ENCODE measurements at places on chromosomes 2 and 18.

- H3K27ac ChIP-seq = no peak overlapping the region
- no peaks in the 10 kb centered on the region for H3K36me3 ChIP-seq
- H3K27me3 ChIP-seq = peaks cover 4% of the 10 kb centered on the region
- H3K4me3 ChIP-seq = no peak overlapping the region
- H3K4me1 ChIP-seq = no peaks in the 10 kb centered on the region
Measured at GRCh38 chr2:179592167-179592936, 269.1 kb downstream of the ZNF385B start.

DNA sequence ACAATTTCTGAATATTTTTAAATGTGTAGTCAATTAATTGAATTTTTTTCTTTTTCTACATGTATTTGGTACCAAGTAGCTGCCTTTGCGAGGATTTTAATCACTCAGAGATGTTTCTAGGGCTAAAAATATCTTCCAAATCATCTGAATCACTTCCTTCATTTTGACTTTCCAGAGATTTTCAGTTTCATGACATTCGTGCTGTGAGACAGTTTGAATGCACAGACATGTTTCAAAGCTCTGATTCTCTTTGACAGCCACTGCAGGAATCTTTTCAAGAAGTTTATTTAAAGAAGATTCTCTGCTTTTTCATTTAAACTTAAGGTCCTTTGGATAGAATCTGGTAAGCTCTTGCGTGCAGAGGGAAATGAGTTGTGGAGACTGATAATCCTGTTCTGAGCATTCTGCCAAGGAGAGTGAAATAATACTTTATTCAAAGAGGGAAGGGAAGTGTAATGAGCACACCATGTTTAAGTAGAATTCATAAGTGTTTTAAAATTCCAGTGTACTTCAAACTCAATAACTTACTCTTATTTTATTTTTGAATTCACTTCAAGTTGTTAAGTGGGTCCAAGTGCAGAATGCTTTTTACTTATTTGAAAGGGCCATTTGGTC, 9.7 kb downstream of the CYBRD1 start:
- no peak for DNase-seq
- H3K27ac ChIP-seq = no peak overlapping the region
- H3K4me3 ChIP-seq = no peak overlapping the region
- no peaks in the 10 kb centered on the region for H3K4me1 ChIP-seq
- peaks cover 23% of the 10 kb centered on the region for H3K27me3 ChIP-seq
- no peaks in the 10 kb centered on the region for H3K36me3 ChIP-seq

DNA sequence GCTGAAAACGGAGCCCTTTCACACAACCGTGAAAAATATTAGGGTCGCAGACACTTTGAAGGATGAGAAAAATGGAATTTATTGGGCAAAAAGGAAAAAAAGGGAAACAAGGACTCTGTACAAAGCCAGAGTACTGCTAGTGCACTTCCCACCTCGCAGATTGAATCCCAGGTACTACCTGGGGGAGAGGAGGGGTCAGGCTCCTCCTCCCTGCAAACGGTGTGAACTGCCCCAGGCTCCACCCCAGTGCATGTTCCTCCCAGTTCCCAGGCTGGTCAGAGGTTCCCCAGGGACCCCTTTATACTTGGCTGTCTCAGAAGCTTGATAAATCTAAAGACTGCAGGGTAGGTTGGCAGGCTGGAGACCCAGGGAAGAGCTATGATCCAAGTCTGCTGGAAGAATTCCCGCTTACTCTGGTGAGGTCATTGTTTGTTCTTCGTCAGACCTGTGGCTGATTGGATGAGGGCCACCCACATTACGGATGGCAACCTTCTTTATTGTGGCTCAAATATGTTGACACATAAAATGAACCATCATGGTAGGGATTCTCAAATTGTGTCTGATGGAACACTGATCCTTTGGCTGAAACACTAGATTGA, 290.4 kb upstream of the POU3F3 start:
- H3K4me3 ChIP-seq = no peak overlapping the region
- no peaks in the 10 kb centered on the region for H3K36me3 ChIP-seq
- H3K27me3 ChIP-seq = peaks cover 2% of the 10 kb centered on the region
- H3K27ac ChIP-seq = no peak overlapping the region

- no peak overlapping the region for H3K27ac ChIP-seq
- no peaks in the 10 kb centered on the region for H3K4me1 ChIP-seq
- no peak for DNase-seq
- H3K27me3 ChIP-seq = peaks cover 7% of the 10 kb centered on the region
- H3K4me3 ChIP-seq = no peak overlapping the region
- H3K36me3 ChIP-seq = no peaks in the 10 kb centered on the region
Measured at GRCh38 chr2:199757233-199757870, 93.6 kb downstream of the FTCDNL1 start.

- no peak overlapping the region for H3K4me3 ChIP-seq
- H3K27me3 ChIP-seq = no peaks in the 10 kb centered on the region
- DNase-seq = no peak
- no peaks in the 10 kb centered on the region for H3K36me3 ChIP-seq
- H3K27ac ChIP-seq = no peak overlapping the region
- H3K4me1 ChIP-seq = no peaks in the 10 kb centered on the region
Measured at GRCh38 chr2:116489292-116489691, 1325.2 kb upstream of the DDX18 start.

- no peaks in the 10 kb centered on the region for H3K27me3 ChIP-seq
- H3K27ac ChIP-seq = no peak overlapping the region
- no peak for DNase-seq
- H3K36me3 ChIP-seq = no peaks in the 10 kb centered on the region
- H3K4me3 ChIP-seq = no peak overlapping the region
Measured at GRCh38 chr18:74342416-74343043, 26.9 kb downstream of the C18orf63 start.
